Effector CD4-positive, alpha-beta T cell (primary cell): ENCODE measurements at places on chromosomes 1 and 21.

- DNase-seq: no peak
Measured at GRCh38 chr1:202201266-202201665, 7.7 kb downstream of the LGR6 start.

GRCh38 chr1:8903908-8904650 is 25.6 kb upstream of the ENO1 start:
- DNase-seq: no peak

- DNase-seq: no peak
Measured at GRCh38 chr1:47784497-47784822, 212.7 kb downstream of the TRABD2B start.

DNA sequence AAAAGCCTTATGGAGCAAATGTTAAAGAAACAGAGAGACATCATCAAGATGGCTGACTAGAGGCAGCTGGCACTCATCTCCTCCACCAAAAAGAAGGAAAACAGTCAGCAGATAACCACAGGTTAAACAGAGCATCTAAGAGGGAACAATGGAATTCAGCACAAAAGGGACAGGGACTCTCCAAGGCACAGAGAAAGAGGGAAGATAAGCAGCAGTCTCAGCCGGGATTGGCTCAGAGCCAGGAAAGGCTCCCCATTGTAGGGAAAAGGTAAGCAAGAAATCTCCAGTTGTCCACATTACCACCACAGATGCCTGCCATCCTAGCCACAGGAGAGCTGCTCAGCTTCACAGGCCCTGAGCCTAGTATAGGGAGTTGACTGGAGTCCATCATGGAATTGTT is 605.5 kb downstream of the SMYD3 start:
- DNase-seq: no peak
